ENCODE measurements at places on chromosomes 1 and 21.
A peak's percentile ranks its signal among the peaks of the same experiment; 100 is the strongest.

DNA sequence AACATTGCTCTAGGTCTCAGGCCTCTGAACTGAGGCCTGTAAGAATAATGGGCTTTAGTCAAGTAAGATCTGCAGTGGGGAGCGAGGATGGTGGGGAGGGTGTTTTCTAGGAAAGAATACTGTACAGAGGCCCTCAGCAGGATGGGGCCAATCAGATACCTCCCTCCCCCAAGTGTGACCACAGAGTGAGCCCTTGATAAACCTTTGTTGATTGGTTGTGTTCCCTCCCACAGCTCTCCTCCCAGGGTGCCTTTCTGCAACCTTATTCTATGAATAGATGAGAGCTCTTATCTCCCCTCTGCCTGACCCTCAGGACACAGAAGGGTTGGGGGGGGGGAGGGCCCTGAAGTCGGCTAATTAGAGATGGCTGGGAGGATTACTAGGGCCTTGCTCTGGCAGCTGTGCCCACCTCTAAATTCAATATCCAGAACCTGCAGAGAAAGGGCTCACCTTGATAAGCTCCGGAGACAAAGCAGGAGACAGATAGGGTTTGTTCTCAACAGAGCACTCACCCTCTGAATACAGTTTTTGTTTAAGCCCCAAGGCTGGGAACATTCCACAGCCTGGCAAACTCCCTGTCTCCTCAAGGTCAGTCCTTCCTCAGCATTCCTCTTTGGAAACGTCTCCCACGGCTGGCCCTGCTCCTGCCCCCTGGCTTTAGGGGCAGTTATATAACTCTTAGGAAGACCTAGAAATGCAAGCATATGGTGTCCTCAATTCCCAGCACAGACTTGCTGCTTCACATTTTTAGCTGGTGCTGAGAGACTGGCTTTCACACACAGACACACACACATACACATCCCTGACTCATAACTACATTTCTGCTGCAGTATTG is 42.9 kb downstream of the ATP1A1 start:
- DNase-seq, result no peak

DNA sequence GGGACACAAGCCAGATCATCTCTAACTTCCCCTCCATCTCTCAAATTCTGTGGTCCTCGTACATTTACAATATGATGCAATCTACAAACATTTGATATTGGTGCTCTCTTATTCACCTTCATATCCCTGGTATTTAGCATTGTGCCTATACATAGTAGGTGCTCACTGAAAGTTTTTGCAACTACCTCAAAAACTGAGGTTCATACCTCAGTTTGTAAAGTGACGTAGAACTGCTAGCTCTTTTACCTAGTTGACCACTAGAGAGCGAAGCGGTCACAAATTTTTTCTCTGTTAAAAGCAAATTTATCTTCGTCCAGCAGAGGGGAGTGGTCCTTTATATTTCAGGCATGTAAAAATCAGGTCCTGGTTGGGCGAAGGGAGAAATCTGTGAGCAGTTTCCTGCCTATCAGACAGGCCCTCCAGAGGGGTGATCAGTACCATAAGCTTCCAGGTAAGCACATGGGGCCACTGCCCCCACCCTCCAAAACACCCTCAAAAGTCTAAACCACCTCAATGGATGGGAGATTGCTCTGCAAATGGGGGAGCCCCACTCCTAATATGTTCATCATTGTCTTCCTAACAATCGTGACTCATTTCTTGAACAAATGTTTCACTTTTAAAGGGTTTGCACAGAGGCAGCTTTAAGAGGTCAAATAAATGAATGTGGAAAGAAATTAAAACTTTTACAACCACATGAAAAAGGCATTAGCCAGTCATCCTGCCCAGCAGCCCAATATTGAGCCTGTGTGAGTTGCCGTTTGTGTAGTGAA is 10.6 kb upstream of the HLCS start:
- peak; percentile 82 for DNase-seq

GRCh38 chr1:231093156-231093922 is 53.3 kb upstream of the FAM89A start:
- DNase-seq, result no peak

DNA sequence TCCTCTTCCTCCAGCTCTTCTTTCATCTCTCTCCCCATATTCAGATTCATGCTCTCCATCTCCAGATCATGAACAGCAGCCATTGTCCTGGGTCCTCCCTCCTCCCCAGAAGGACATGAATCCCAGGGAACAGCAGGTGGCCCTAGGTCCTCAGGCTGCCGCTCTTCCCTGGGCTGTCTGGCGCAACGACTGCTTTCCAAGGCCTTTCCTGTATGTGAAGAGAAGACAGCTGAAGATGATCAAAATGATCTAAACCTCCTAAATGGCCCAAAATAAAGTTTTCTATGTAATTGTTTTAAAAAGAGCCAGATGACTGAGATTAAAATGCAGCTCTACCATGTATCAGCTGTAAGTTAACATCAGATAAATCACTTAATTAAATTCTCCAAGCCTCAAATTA is 22.5 kb downstream of the RHBDL2 start:
- DNase-seq, result no peak

GRCh38 chr1:41498391-41498790 is 13.9 kb upstream of the EDN2 start:
- no peak for DNase-seq

GRCh38 chr1:221720545-221720944 is 21.3 kb downstream of the DUSP10 start:
- no peak for DNase-seq

GRCh38 chr1:222073307-222073995 is 331.6 kb upstream of the DUSP10 start:
- no peak for DNase-seq

DNA sequence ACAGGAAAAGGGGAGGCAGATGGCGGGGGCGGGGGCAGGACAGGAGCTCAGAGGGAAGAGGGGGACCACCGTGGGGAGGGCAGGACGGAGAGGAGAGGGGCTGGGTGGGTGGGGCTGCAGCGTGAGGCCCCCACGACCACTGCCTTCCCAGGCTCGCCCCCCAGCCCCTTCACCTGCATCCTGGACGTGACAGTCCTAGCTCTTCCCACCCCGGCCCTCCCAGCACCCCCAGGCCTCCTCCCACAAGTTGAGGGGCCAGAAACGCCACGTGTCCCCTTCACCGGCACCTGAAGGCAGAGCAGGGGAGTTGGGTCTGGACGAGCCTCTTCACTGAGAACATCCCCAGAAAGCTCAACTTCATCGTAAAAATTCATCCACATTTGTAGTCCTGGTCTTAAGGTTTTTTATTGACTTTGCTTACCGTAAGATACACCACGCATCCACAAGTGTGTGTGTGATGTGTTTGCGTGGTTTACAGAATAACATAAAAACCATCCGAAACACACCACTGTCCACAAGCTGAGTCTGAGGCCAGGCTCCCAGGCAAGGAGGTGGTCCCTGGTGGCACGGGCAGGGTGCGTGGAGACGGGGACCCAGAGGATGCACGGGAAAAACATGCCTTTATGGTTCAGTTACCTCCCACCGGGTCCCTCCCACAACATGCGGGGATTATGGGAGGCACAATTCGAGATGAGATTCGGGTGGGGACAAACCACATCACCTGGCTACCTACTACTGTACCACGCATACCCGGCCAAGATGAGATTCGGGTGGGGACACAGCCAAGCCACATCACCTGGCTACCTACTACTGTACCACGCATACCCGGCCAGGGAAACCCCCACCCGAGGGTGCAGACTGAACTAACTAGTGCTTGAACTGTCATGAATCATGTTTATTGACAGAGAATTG is 13.9 kb upstream of the COL18A1 start:
- DNase-seq, result no peak

- DNase-seq, result no peak
These were observed 143.7 kb downstream of the PBX1 start for GRCh38 chr1:164702664-164703063.

- DNase-seq, result no peak
These were observed 1995.8 kb downstream of the NCAM2 start for GRCh38 chr21:22993822-22994574.

DNA sequence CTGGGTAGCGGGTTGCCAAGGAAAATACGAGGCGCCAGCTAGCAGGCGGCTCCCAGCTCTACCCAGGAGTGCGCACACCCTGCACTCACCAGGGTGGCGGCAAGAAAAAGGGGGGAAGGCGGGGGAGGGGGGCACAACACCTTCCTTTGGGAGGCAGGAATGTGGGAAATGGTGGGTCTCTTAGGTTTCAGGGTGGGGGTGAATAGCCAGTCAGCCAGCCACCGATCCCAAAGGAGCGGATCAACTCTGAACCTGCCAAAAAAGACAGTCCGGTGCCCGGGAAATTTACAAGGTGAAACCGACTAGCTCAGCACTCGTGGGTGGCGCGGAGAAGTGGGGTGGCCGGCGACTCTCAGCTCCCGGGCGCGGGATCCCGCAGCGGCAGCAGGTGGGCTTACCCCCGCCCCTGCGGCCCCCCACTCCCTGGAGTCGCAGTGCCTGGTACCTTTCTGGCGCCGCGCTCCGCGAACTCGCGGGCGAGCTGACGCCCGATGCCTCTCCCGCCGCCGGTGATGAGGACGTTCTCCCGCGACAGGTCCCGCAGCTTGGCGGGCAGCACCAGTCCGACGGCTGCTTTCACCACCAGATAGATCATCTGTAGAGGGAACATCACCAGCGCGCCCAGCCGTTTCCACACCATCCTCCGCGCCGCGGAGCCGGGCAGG is 1.2 kb downstream of the DHRS3 start:
- no peak for DNase-seq

DNA sequence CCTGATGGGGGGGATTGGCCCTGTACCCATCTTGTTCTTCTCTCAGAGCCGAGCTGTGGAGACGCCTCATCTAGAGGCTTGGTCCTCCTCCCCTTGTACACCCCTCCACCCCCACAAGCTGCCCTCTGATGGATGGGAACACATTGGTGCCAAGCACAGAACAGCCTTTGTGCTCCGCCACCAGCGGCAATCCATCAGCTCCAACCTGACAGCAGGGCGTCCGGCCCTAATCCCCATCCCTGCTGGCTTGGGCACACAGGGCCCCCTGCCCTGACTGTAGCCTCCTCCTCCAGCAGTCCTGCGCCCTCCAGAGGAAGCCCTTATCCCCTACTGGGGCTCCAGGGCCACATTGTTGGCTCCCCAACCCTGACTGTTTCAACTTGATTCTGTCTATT is 3.8 kb upstream of the MYOG start:
- DNase-seq, result no peak

DNA sequence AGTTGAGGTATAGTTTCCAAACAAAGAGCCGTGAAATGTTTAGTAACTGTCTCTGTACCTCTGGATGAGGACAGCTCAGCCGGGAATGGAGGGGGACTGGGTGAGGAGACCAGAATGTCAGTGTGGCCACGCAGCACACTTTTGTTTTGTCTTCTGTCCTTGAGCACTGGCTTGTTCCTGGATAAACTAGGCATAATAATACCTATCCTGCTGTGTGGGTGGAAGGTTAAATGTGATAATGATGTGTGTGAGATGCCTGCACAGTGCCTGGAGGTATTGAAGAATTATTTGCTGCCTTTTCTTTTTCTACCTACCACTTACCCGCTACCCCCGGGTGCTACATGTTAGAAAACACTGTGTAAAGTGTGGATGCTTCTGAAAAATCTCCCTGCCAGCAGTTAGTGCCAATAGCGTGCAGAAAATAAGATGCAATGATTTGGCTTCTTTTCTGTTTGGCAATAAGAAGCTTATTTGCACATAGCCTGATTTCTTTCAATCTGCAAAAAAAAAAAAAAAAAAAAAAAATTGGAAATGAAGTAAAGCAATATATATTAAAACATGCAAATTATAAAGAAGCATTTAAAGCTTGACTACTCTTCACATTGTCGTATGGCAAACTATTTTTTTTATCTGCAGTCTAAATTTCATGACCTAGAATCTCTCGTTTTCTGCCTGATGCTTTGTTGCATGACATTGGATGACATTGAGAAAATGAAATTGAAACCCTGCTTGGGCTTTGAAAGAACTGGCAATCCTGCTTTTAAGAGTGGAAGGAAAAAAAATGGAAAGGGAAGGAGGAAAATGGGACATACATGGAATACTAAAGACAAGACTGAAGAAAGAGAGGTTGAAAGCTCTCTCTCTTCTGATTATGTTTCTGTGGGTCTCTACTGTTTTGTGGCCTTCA is 89.5 kb downstream of the DISC1 start:
- DNase-seq, result no peak

- no peak for DNase-seq
These were observed 621.7 kb downstream of the LMO4 start for GRCh38 chr1:87950369-87950768.

GRCh38 chr1:204503122-204503912 is 8.7 kb upstream of the PIK3C2B start:
- DNase-seq, result peak; percentile 64

DNA sequence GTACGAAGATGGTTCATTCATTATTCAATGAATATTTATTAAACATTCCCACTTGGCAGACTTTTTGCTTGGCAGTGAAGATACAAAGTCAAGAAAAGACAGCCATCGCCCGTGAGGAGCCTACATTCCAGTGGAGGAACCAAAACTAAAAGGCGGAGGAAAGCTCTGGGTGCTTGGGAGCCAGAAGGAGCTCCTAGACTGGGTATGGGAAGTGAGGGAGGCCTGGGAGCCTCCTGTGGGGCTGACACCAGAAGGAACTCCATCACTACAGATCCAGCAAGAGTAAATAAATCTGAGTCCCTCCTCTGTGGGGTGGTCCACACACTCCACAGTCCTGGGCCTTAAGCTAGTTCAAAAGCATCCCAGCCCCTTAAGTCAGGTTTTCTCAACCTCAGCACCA is 14.9 kb downstream of the RNASEL start:
- no peak for DNase-seq

- DNase-seq, result peak; percentile 80
These were observed 16.8 kb upstream of the RIPK4 start for GRCh38 chr21:41783476-41784180.

- no peak for DNase-seq
These were observed 37.0 kb downstream of the ELK4 start for GRCh38 chr1:205594846-205595245.

DNA sequence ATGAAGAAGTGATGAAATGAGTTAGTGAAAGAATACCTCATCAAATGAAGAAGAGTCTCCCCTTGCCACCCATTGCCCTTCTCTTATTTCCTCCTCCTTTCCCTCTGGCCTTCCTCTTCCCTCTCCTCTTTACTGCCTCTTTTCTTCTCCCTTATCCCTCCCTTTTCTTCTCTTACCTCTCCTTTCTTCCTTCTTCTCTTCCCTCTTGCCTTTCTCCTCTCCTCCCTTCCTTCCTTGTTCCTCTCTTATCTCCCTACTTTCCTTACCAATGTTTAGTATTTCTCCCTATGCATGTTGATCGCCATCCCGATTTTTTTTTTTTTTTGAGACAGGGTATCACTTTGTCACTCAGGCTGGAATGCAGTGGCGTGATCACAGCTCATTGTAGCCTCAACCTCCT is 8.8 kb downstream of the MROH7 start:
- DNase-seq, result no peak
